ENCODE measurements at places on chromosomes 1 and 21. TPM values are rescaled to one million over a fixed set of nuclear protein-coding genes. Genes with fewer than 3 reads are reported as not detected.

Gene LPAR3
- total RNA-seq = 1.1 TPM

- peaks cover 18% of the 10 kb centered on the region for H3K27me3 ChIP-seq
- H3K4me1 ChIP-seq = no peaks in the 10 kb centered on the region
- H3K36me3 ChIP-seq = no peaks in the 10 kb centered on the region
- H3K4me3 ChIP-seq = no peak overlapping the region
Observed at GRCh38 chr1:209291715-209292114, 291.8 kb upstream of the CAMK1G start.

Gene LAD1
- total RNA-seq = not detected

DNA sequence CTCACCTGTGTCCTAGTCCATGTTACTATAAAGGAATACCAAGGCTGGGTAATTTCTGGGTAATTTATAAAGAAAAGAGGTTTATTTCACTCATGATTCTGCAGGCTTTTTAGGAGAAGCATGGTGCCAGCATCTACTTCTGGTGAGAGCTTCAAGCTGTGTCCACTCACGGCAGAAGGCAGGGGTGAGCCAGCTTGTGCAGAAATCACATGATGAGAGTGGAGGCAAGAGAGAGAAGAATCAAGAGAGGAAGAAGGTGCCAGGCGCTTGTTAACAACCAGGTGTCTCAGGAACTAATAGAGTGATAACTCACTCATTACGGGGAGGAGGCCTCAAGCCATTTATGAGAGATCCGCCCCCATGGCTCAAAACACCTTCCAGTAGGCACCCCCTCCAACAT is 67.5 kb upstream of the CD34 start:
- H3K36me3 ChIP-seq = no peaks in the 10 kb centered on the region
- H3K27ac ChIP-seq = no peak overlapping the region
- H3K4me3 ChIP-seq = no peak overlapping the region
- DNase-seq = no peak

DNA sequence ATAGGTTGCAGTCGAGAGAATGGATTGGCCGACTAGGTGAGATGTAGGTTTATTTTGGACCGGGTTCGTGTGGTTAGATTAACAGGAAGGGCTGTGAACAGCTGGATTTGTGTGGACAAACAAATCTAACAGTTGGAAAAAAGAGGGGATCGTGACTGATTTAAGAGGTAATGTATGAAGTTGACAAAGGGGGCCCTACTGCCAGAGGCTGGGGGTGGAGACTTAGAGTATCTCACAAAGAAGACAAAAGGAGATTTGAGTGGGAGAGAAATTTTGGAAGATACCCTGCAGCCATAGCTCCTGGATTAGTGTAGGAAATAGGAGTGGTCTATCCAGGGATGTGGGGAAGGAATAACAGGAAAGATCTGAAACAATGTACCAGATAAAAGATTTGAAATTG is 38.8 kb upstream of the PLA2G5 start:
- H3K4me3 ChIP-seq = no peak overlapping the region
- no peaks in the 10 kb centered on the region for H3K4me1 ChIP-seq
- no peak for DNase-seq
- H3K36me3 ChIP-seq = peaks cover 2% of the 10 kb centered on the region

GRCh38 chr21:33394260-33394659 is 9.0 kb upstream of the IFNGR2 start:
- no peak overlapping the region for H3K27ac ChIP-seq
- no peaks in the 10 kb centered on the region for H3K36me3 ChIP-seq
- peaks cover 2% of the 10 kb centered on the region for H3K4me1 ChIP-seq
- no peak for DNase-seq
- H3K4me3 ChIP-seq = no peak overlapping the region
- H3K27me3 ChIP-seq = peaks cover 28% of the 10 kb centered on the region

DNA sequence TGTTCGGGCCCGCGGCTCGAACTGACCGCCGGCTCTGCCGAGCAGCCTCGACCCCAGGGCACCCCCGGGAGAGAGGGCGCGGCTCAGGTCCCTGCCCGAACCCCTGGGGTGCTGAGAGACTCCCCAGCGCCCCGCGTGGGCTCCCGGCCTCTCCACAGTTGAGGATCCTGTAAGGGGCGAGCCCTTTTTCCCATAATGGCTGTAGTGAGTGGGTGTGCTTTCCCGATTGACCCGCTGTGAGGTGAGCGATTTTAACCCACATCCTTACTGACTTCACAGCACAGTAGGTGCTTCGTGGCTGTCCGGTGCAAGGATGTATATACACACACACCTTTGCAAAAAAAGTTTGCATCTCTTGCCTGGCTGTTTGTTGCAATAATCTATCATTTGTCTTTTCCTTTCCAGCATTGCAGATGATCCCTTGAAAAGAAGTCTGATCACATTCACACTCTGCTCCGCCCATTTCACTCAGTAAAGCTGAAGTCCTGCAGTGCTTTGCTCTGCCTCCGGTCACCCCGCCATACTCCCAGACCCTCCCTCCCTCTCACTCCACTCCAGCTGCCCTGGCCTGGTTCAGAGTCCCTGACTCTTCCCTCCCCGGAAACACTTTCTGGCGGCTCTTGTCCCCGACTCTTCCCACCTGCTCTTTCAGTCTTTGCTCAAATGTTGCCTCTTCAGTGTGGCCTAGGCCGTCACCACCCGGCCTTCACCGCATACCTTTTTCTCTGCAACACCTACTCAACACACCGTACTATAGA is 955 bp upstream of the UBE2G2 start:
- peak overlapping the region; percentile 88 for H3K4me3 ChIP-seq
- no peaks in the 10 kb centered on the region for H3K27me3 ChIP-seq
- peak overlapping the region; percentile 88 for H3K27ac ChIP-seq
- peaks cover 47% of the 10 kb centered on the region for H3K4me1 ChIP-seq
- DNase-seq = no peak

- DNase-seq = no peak
- H3K4me3 ChIP-seq = no peak overlapping the region
- H3K27ac ChIP-seq = no peak overlapping the region
- no peaks in the 10 kb centered on the region for H3K4me1 ChIP-seq
Observed at GRCh38 chr1:43622471-43622870, 27.5 kb upstream of the KDM4A start.

DNA sequence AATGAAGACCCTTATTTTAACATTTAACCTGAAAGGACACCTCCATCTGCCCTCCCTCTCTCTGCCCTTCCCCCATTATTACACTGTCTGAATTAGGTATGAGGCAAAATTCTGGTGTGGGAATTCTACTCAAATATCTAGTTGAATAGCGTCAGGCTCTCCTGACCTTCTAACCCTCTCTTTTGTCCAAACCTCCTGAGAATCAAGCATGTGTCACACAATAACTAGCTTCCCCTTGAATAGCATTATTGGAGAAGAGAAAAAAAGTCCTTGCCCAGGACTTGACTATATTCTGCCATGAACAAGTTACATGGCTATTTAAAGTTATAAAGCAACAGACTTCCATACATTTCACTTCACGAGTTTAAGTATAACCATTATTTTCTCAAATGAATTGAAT is 35.5 kb downstream of the USH2A start:
- DNase-seq = no peak
- no peaks in the 10 kb centered on the region for H3K36me3 ChIP-seq
- H3K27ac ChIP-seq = no peak overlapping the region
- no peaks in the 10 kb centered on the region for H3K27me3 ChIP-seq
- no peak overlapping the region for H3K4me3 ChIP-seq
- H3K4me1 ChIP-seq = no peaks in the 10 kb centered on the region

Gene PFDN2
- 148 TPM for total RNA-seq

Gene BACE2
- 1.8 TPM for total RNA-seq

DNA sequence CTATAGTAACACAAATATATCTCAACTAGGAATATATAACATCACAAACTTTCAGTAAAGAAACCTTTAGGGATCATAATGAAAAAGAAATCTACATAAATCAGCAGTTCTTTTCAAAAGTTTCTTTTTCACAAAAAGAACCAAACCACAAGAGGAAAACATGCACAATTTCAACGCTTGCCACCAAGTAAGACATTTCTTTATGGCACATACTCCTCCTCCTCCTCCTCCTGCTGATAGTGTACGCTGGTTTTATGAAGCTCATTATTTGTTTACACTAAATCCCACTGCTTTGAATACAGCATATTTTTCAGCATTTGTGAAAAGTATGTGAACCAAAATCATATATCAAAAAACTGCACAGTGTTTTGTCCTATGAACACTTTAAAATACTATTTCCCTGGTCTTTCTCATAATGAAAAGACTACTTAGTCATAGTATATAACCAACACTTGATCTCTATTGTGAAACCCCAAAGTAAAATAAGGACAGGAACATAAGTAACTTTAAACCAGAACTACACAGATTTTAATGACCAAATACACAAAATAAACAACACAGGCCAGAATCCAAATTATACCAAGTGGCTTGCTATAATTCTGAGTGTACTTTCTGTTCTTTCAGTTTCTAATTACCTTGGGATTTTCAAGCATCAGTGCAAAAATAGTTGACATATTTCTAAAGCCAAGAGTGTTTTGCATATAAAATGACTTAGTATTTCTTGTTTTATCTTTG is 184.2 kb downstream of the EIF4G3 start:
- H3K27me3 ChIP-seq = no peaks in the 10 kb centered on the region
- H3K36me3 ChIP-seq = peaks cover 2% of the 10 kb centered on the region
- no peak for DNase-seq
- no peak overlapping the region for H3K4me3 ChIP-seq

DNA sequence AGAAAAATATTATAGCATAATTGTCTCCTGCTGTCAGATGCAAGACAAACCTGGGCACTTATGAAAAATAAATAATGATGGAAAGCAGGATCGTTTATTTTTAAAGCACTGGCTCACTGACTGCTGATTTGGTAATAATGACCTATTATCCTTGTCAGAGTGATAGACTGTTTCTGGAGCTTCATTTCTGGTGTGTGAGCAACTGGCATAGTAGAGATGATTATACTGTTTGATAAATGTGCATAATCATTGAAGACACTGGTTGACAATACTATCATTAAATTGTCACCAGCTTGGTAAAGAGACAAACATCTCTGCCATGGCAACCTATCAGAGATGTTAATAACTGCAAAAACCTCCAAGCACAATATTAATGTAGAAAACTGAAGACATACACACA is 179.9 kb upstream of the ZNF644 start:
- H3K27ac ChIP-seq = no peak overlapping the region
- H3K36me3 ChIP-seq = no peaks in the 10 kb centered on the region

DNA sequence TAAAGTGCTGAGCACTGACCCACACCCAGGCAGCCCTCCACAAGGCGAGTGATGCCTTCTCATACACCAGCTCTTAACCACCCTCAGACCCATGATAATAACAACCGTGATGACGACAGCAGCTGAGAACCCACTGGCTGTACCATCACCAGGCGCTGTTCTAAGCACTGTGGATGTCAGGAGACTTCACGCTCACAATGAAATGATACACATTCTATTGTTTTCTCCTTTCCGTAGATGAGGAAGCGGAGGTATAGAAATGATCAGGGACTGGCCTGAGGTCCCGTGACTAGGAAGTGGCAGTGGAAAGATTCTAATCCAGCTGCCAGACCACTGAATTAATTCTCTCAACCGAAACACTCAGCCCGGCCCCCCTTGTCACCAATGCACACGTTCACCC is 32.6 kb downstream of the SDC3 start:
- no peaks in the 10 kb centered on the region for H3K36me3 ChIP-seq
- peaks cover 3% of the 10 kb centered on the region for H3K27me3 ChIP-seq
- H3K4me3 ChIP-seq = no peak overlapping the region
- peaks cover 3% of the 10 kb centered on the region for H3K4me1 ChIP-seq

Gene PAPPA2
- total RNA-seq = 0.52 TPM

Gene METTL18
- 13.2 TPM for total RNA-seq

Gene C1orf185
- not detected for total RNA-seq

DNA sequence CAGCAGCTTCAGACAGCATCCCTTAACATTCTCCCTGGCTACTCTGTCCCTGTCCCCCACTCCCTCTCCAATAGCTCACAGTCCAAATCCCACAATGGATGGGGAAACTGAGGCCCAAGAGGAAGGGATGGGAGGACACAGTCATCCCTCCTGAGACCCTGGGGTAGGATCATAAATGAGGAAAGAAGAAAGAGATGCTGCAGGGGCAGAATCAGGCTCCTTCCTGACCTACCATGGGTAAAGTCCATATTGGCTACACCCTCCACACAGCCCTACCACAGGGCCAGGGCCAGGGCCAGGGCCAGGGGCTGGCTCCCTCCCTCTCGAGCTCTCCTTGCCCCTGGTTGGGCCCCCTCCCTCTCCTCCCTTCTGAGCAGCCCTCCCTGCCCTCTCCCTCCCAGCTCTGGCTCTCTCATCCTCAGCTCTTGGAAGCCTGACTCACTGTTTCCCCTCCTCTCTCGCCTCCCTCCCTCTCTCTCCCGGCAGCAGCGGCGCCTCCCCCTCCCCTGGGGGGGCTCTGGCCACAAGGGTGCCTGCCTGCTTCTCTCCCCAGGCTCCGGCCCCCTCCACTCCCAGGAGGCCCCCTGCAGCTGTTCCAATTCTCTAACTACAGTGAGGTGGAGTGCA is 4.9 kb downstream of the AHDC1 start:
- peak overlapping the region; percentile 47 for H3K27ac ChIP-seq
- H3K27me3 ChIP-seq = no peaks in the 10 kb centered on the region
- H3K4me1 ChIP-seq = peaks cover 32% of the 10 kb centered on the region
- no peak overlapping the region for H3K4me3 ChIP-seq
- peak; percentile 76 for DNase-seq

DNA sequence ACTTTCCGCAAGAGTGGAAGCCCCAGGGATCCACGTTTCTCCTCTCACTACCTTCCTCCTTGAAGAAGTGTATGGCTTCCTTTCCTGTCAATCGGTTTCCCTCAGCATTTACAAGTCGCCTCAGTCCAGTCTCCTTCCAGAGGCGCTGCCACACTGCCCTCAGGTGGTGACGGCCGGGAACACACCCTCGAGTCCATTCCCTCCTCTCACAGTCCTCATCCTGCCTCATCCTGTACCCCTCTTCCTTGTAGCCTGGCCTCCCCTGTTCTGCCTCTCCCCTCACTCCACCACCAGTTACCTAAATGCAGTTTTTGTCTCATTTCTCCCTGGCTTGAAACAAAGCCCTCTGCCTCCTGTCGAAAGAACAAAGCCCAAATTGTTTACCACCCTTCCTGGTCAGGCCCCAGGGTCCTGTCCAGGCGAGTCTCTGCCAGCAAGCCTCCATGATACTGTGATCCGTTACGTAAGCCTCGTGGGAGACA is 23.2 kb upstream of the LSM10 start:
- H3K4me3 ChIP-seq = no peak overlapping the region
- peak overlapping the region; percentile 85 for H3K27ac ChIP-seq
- H3K4me1 ChIP-seq = peaks cover 9% of the 10 kb centered on the region
- H3K36me3 ChIP-seq = no peaks in the 10 kb centered on the region
- H3K27me3 ChIP-seq = no peaks in the 10 kb centered on the region
- DNase-seq = peak; percentile 87

Gene GNG5
- 119 TPM for total RNA-seq

Gene L1TD1
- total RNA-seq = 0.48 TPM
